ENCODE measurements at places on chromosomes 12 and 14.

DNA sequence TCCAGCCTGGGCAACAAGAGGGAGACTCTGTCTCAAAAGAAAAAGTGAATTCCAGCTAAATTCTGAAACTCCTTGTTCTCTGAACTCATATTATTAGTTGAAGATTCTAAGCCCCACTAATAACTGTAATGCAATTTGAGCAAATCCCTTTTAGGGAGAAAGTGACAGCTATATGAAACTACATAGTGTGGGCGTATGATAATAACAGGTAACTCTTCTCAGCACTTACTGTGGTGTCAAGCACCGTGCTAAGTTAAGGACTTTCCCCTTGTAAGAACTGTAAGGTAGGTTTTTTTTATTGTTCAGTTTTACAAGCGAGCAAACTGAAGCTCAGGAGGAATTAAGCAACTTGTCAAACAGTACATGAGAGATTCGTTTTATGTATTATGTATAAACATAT is 5.4 kb downstream of the ANKRD13A start:
- no peak for DNase-seq

DNA sequence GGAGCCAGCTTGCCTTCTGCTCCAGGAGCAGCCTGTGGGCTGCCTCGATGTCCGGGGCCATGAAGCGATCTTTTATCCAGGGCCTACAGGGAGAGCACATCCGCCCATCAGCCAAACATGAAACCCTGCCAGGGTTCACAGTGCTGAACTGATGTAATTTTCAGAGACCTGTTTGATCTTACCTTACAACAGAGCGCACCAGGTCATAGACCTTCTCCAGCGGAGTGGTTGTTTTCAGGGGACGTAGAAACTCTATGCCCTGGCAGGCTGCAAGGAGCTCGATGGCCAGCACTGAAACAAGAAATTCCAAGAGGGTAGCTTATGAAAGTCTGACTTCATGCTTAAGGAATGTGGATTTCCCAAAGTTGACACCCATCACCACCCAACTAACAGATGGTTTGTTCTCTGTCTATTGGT is 19.7 kb downstream of the HAL start:
- no peak for DNase-seq

- no peak for DNase-seq
Observed at GRCh38 chr12:53744751-53745150, 7.0 kb downstream of the CISTR start.

GRCh38 chr12:27163048-27163715 is 80.8 kb upstream of the C12orf71 start:
- DNase-seq, result no peak

GRCh38 chr12:65387396-65387795 is 108.9 kb downstream of the MSRB3 start:
- DNase-seq, result no peak

DNA sequence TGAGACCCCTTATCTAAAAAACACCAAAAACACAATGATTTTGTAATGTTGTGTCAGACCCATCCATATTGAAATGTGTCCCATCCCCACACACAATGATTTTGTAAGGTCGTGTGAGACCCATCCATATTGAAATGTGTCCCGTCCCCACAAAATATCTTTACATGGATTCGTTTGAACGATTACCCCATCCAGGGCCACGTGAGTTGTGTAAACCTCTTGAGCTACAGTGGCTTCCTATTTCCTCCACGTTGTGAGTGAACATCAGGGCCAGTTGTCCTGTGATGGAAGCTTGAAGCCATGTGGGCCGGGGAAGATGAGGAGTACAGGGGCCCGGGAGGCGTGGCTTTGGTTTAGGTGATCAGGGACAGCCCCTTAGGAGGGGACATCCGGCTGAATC is 27.0 kb upstream of the ULK1 start:
- no peak for DNase-seq

GRCh38 chr14:52901357-52901980 is 49.4 kb downstream of the FERMT2 start:
- DNase-seq, result no peak
